Stimulated activated CD8-positive, alpha-beta memory T cell treated with anti-CD3 and anti-CD28 coated beads, Interleukin-7, amount 100 ng/mL, for 1 hour (primary cell): ENCODE measurements at places on chromosomes 5 and 9.

DNA sequence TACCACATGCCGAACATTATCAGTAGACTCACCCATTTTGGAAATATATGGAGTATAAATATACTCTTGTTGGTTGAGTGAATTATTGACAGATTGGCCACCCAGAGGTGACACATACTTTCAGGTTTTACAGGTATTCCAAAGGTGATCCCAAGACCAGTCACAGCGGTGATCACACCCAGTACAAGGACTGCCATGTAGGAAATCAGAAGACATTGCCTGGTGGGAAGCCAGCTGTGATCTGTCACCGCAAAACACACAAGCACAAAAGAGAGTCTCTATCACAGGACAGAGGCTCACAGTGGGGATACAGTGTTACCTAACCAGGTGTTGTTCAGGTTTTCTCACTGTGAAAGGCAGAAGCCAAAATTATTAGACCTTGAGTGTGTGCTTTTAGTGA lies 15.8 kb downstream of the BTF3 start:
- no peak for DNase-seq

DNA sequence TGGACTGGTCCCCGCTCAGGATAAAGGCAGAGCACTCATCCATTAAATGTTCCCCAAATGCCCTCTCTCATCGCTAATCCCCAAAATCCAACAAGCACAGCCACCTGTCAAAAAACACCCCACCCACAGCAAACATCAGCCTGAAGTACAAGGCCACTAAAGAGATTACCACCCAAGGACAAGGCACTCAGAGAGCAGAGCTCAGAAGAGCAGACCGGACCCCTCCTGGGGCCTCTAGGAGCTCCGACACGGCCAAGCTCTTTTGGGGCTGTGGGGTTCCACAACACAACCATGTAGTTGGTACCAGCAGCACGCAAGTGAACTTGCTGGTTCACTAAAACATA lies 9.8 kb downstream of the VDAC1 start:
- DNase-seq, result no peak

- no peak for DNase-seq
These were observed 109.9 kb downstream of the RPS23 start for GRCh38 chr5:82168294-82168693.

GRCh38 chr5:132202711-132203463 lies 24.8 kb downstream of the P4HA2 start:
- DNase-seq, result no peak

DNA sequence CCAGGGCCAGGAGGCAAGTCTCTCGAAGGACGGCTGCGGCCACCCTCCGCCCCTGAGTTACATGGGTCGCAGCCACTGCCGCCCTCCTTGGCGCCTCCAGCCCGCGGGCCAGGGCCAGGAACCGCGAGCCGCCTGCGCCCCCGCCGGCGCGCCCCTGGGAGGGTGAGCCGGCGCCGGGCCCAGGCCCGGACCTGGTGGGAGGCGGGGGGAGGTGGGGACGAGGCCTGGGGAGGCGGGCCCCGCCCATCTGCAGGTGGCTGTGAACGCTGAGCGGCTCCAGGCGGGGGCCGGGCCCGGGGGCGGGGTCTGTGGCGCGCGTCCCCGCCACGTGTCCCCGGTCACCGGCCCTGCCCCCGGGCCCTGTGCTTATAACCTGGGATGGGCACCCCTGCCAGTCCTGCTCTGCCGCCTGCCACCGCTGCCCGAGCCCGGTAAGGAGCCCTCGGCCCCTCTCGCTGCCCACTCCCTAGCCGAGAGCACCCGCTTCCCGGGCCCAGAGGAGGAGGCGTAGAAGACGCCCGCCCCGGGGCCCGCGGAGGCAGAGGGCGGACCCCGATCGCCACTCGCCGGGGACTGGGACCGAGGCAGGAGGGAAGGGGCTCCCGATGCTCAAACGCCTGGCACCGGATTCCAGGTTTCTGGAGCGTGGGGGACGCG lies at the start of gene ASS1:
Gene ASS1, plus strand, starts transcription at position 397 of the 657 bp plus-strand sequence. CDS start 7,268 bp downstream, outside the sequence.
- DNase-seq, result no peak

DNA sequence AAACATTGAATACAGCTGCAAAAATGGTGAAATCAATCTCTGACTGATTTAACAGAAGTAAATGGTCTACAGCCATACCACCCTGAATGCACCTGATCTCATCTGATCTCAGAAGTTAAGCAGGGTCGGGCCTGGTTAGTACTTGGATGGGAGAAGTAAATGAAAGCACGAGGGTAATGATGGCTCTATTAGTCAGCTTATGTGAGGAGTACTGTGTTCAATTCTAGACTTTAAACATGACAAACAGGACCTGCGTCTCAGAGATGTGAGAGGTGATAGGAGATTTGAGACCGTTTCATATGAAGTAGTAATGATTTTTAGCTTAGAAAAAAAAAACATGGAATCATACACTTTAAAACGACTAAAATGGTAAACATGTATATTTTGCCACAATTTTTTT lies 77.1 kb upstream of the SUSD1 start:
- no peak for DNase-seq

DNA sequence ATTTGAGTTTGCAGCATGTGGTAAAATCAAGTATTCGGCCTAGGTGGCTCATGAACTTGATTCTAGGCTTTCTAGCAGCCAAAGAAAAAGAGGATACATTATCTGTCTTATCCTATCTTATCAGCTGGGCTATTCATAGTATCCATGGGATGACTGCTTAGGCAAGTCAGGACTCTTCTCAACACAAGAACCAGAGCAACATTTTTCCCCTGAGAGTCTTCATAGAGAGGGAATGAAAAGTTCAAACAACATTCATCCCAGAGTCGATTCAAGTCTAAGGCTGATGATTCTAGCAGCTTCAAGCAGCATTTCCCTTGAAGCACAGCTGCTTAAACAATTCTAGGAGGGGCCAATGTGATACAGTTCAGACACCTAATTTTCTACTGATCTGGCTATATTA lies 3.0 kb downstream of the S100Z start:
- DNase-seq, result no peak

GRCh38 chr9:69168709-69169217 lies 5.3 kb upstream of the TJP2 start:
- no peak for DNase-seq

- DNase-seq, result no peak
These were observed 54.8 kb upstream of the ANGPTL2 start for GRCh38 chr9:127177231-127177630.

DNA sequence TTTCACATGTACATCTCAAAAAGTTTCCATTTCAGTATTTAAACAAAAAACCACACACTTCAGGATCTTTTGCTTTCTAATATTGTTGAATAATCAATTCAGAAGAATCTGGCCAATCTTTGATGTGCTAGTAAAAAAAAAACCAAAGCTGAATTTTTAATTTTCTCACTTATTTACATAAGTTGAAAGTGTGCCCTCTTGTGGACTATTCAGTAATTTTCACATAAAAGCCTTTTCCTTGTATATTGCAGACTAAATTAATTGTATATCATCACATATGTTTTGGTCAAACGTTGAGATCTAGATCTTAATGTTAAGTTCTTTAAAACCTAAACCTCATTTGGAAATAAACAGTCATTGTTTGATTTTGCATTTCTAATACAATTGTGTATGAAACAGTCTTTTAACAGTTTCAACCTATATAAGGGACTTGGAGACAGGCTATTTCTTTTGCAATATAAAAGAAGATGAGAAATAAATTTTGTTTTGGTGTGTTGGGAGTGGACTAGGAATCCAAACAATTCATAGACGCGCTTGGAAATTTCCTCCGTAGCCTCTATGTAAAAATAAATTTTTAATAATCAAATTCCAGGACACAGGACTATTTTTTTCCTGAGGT lies 68.1 kb downstream of the NIPBL start:
- no peak for DNase-seq
